Vagina (tissue), 2 donors: ENCODE measurements at places on chromosomes 6 and 20. TPM values are rescaled to one million over a fixed set of nuclear protein-coding genes. Genes with fewer than 3 reads are reported as not detected.

The LAMA4 gene
- total RNA-seq = 56.5 TPM

DNA sequence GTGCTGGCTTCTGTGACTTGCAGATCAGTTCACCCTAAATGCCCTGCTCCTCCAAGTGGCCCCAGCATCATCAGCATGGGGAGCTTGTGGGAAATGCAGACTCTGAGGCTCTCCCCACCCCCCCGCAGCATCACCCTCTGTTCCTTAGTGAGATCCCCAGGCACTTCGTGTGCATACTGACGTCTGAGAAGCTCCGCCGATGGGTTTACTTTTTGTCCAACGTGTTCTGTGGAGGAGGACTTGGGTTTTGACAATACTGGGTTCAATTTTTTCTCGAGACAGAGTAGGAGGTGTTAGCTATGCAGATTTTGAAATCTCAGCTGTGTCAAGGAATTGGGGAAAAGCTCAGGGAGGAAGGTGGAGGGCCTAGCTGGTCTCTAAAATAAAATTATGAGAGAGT lies 38.3 kb upstream of the ZNF831 start:
- no peak for DNase-seq
- H3K27me3 ChIP-seq = no peaks in the 10 kb centered on the region
- H3K4me3 ChIP-seq = no peak overlapping the region
- H3K36me3 ChIP-seq = no peaks in the 10 kb centered on the region
- no peaks in the 10 kb centered on the region for H3K4me1 ChIP-seq

DNA sequence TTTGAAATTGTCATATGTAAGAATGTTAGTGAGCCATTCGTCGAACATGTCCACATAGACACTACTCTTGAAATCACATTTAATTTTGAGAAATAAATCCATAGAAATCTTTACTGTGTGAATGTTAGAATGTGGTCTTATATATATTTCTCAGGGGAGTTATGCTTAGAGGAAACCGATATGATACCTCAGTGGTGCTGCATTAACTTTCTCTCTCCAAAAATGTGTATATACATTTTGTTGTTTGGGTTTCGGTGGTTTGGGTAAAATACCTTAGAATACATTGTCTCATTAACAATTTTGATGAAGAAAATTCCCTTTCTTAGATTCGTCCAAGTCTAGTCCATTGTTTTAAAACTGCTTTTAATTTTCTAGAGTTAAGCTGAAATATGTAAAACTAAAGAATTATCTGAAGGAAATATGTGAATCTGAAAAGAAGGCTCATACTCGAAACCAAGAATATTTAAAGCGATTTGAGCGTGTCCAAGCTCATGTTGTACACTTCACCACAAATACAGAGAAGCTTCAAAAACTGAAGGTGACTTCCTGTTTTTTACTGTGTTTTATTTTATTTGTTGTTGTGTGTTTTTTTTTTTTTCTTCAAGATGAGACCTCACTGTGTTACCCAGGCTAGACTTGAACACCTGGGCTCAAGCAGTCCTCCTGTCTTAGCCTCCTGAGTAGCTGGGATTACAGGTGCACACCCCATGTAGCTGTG lies 10.3 kb downstream of the KIZ start:
- no peaks in the 10 kb centered on the region for H3K36me3 ChIP-seq
- H3K27ac ChIP-seq = no peak overlapping the region
- H3K4me1 ChIP-seq = no peaks in the 10 kb centered on the region
- no peaks in the 10 kb centered on the region for H3K27me3 ChIP-seq
- no peak for DNase-seq
- H3K4me3 ChIP-seq = no peak overlapping the region

DNA sequence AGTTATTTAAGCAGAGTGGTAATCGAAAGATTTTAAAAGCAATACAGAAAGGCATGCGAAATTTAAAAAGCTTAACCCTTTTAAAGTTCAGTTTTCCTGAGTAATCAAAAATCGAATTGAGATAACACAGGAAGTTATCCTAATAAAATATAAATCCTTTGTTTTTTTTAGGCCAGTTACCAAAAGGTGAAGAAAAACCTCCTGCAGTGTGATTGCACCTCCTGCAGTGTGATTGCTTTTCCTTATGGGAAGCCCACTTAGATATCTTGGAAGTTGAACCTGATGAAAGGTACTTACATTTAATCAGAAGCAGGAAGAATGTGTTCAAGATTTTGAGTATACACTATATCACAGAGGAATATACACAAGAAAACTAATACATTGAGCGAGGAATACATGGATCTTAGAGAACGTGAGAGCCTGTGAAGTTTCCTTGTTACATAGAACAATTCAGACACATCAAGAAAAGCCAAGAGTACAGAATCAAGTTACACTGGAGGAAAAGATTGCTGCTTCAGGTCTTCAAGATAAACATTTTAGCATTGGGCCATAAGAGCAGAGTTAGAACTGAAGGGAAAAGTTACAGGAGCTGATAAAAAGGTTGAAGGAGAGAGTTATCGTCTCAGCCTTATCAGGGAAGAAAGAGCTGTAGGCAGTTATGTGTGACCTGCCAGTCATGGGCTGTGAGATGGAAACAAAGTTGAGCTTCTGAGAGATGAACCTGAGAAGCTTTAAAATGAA lies 7.7 kb upstream of the TMEM181 start:
- H3K36me3 ChIP-seq = no peaks in the 10 kb centered on the region
- no peaks in the 10 kb centered on the region for H3K27me3 ChIP-seq
- H3K4me3 ChIP-seq = no peak overlapping the region
- H3K4me1 ChIP-seq = peaks cover 10% of the 10 kb centered on the region

DNA sequence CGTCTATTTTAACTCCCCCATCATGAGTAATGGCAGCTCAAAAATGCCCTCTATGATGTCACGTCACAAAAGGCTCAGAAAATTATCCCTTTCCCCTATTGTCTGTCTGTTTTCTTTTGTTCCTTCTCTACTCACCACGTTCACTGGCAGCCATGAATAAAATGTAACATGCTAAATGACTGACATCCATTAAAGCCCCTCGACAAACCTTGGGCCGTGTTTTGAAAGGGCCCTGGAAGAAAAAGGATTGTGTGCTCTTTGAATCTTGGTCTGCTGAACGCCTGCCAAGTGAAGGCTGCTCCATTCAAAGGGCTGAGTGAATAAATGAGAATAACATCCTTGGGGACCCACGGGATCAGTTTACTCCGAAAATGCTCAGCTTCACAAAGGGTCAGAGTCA lies 118.7 kb downstream of the RPS12 start:
- H3K27ac ChIP-seq = no peak overlapping the region
- H3K4me1 ChIP-seq = no peaks in the 10 kb centered on the region
- H3K27me3 ChIP-seq = no peaks in the 10 kb centered on the region

- H3K4me3 ChIP-seq = no peak overlapping the region
- no peaks in the 10 kb centered on the region for H3K4me1 ChIP-seq
- H3K27me3 ChIP-seq = no peaks in the 10 kb centered on the region
- DNase-seq = no peak
Observed at GRCh38 chr6:38364775-38365174, 275.0 kb downstream of the BTBD9 start.

DNA sequence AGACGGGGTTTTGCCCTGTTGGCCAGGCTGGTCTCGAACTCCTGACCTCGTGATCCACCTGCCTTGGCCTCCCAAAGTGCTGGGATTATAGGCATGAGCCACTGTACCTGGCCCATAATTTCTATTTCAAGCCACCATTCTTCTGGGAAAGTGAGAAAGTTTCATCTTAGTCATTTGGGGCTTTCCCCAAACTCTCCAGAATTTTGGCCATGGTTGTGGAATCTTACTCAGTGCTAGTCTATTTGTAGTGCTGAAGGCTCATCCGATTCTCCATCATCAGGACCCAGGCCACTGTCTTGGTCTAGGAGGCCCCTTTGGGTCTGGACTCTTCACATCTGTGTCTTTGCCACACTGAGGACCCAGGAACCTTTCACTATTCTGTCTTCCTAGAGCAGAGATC lies 164.9 kb downstream of the EYA2 start:
- no peaks in the 10 kb centered on the region for H3K36me3 ChIP-seq
- no peaks in the 10 kb centered on the region for H3K27me3 ChIP-seq
- no peak overlapping the region for H3K27ac ChIP-seq
- no peak overlapping the region for H3K4me3 ChIP-seq
- DNase-seq = peak; percentile 16
- peaks cover 7% of the 10 kb centered on the region for H3K4me1 ChIP-seq

The HLA-G gene
- total RNA-seq = not detected

The LGSN gene
- total RNA-seq = not detected
